ENCODE measurements at places on chromosomes 12 and 14.

- no peak for DNase-seq
Observed at GRCh38 chr12:103677905-103678304, 90.8 kb downstream of the STAB2 start.

DNA sequence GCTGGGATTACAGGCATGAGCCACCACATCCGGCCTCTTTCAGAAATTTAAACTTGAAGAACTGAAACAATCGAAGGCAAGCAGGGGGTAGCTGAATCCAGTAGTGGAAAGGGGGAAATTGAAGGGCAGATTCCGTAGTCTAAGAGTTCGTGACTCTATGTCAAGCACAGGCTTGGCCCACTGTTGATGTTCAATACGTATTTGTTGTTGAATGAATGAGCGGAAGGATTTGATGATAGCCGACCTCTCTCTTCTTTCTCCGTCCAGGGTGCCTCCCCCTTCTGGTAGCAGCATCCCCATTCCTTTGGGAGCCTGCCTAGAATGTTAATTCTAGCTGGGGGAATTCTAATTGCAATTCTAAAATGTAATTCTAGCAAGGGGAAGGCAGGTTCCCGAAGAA is 59.8 kb upstream of the MED13L start:
- DNase-seq: no peak

- DNase-seq: no peak
Observed at GRCh38 chr14:93719256-93719655, 69.0 kb downstream of the PRIMA1 start.

GRCh38 chr12:127113945-127114344 is 1153.0 kb upstream of the TMEM132C start:
- no peak for DNase-seq

GRCh38 chr14:22432348-22432976 is 156.6 kb downstream of the DAD1 start:
- DNase-seq: peak; percentile 86

- DNase-seq: no peak
Observed at GRCh38 chr12:33245434-33245833, 194.2 kb downstream of the SYT10 start.

- DNase-seq: no peak
Observed at GRCh38 chr12:92721130-92721529, 18.3 kb downstream of the PLEKHG7 start.

GRCh38 chr12:90695415-90695814 is 259.6 kb downstream of the CCER1 start:
- no peak for DNase-seq

- DNase-seq: no peak
Observed at GRCh38 chr12:4193821-4194220, 79.7 kb upstream of the CCND2 start.

DNA sequence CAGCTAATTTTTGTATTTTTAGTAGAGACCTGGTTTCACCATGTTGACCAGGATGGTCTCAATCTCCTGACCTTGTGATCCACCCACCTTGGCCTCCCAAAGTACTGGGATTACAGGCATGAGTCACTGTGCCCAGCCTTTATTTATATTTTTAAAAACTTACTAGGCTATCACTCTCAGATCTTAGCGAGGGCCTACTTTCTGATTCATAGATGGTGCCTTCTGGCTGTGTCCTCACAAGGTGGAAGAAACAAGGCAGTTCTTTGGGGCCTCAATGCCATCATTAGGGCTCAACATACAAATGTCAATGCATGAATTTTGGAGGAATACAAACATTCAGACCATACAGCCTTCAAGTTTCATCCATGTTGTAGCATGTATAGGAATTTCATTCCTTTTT is 2.4 kb upstream of the DGLUCY start:
- DNase-seq: no peak

DNA sequence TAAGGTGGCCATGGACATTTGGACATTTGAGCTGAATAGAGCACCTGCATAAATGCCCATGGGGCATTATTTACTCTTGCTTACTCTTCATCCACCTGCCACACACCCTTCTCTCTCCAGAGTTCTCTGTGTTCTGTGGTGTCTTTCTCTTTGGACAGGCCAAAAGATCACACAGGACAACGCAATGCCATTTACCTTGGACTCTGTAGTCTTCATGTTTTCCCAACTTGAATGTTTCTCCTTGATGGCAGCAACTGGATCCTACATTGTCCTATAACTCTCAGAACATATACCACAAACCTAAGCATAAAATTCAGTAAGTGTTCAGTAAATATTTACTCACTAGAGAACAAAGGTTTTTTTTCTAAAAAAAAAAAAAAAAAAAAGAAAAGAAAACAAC is 41.7 kb upstream of the PTHLH start:
- DNase-seq: no peak

GRCh38 chr12:26120561-26121274 is 4.1 kb downstream of the BHLHE41 start:
- no peak for DNase-seq

- no peak for DNase-seq
Observed at GRCh38 chr12:123957196-123957595, 15.4 kb downstream of the CCDC92 start.

DNA sequence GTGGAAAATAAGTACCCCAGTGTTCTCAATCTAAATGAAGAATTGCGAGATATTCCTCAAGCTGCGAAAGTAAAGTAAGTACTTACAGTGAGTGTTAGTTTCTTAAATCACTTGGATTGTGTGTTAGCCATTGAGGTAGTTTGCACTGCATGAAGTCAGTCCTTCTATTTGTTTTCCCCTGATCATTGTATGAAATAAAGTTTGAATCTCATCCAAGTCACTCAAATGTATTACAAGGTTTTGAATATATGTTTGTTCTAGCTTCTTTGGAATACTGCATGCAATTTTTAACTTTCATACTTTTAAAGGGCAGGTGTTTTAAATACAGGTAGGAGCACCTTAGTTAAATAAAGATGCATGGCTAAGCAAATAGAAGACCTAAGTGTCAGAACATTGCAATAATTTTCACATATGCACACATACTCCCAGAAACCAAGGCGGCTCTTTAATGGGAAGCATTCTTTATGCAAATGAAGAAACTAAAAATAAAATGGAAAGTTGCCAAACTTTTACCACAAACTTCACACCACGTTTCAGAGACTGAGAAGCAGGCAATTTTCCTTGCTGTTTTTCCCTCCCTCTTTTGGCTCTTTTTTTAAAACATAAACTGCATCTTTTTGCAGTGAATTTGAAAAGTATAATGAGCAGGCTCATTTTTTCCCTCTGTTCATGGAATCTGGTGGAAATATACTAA is 105.6 kb downstream of the GPR135 start:
- no peak for DNase-seq

DNA sequence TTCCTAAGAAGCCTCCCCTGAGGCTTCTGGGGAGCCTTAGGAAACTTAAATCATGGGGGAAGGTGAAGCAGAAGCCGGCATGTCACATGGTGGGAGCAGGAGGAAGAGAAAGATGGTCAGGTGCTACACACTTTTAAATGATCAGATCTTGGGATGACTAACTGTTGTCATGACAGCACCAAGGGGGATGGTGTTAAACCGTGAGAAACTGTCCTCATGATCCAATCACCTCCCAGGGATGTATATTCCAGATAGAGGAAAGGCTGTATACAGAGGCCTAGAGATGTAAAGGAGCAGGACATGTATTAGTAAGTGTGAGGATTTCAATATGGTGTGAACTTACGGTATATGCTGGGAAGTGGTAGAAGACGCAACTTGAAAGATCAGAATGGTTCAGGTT is 121.1 kb downstream of the CAND1 start:
- no peak for DNase-seq

DNA sequence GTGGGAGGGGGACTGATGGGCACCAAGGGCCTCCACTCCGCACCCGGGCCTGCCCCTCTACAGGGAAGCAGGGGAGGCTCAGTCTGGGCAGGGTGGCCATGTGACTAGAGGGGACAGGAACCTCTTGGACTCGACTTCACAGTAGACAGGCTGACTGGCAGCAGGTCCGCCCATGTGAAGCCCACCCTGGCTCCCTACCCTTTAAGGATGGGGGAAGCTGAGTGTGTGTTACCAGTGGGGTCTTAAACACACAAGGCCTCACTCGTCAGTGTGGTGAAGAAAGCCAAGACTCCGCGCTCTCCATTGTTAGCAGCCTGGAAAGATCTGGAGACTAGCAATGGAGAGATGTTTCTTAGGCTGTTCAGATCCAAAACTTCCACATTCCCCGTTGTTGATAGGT is 52.4 kb downstream of the ANAPC7 start:
- no peak for DNase-seq

DNA sequence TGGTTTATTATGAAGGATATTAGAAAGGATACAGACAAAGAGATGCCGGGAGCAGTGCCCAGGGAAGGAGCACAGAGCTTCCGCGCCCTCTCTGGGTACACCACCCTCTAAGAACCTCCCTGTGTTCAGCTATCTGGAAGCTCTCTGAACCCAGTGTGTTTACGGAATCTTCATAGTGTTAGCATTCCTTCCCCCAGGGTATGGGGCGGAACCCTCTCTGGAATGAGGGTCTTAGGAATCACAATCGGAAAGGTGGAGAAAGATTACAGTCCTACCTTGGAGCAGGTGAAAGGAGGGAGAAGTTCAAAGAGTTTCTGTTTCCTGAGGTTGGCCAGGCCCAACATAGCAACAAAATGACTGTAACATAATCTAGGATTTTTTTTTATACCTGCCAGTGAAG is 6.8 kb upstream of the NUDT4 start:
- DNase-seq: no peak

DNA sequence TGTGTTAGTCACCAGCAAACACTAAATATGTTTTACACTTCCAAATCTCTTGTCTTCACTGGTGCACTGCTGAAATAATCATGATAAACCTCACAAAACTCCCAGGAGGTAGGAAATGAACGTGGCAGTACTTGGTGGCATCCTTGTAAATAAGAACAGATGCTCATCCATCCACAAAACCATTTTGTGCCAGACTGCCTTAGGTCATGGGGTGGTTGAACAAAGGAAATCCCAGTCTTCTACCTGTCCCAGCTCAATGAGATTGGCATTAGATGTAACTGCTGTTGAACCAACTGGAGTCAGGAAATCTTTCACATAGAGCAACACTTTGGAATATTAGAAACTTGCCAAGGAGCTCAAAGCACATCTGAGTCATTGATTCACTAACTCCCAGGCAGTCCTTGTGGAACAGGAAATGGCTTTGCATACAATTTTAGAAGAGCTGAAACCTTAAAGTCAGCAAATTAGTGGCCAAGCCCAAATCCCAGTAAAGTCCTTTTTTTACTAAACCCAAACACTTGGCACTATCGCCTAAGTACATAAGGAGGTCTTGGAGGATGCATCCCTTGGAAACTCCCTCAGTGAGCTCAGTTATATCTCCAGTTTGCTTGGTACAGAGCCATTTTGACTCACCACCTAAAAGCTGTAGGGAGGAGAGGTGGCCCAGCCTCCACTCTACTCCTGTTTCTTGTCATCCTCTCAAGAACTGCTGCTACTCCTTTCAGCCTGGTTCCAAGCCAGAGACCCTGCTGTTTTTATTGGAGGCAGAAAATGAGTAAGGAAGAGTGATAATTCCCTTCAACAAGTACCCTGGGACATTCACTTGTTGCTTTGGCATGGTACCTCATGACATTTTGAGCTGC is 208.0 kb downstream of the NOVA1 start:
- DNase-seq: no peak

DNA sequence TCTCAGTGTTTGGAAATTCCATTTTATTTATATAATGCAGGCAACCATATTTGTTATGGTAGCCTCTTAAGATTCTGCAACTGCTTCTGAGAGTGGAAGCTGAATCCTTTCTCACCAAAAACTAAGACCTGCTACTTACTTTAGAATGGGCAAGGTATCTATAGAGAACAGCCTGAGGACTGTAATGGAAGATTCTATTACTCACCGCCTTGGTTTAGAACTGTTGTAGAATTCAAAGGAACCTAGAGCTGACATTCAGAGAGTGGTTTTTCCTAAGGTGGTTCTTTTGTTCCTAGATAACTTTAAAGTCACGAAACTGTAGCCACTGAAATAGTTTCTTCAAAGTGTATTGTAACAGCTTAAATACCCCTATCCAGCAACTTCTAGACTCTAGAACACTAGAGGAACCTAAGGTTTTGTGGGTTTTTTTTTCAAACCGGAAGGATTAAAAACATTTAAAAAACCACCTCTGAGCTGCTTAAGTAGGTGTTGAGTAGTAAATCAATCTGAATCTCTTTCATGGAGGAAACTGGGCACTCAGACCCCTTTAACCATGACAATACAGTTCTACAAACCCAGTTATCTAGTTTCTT is 4.2 kb downstream of the TDP1 start:
- DNase-seq: no peak

GRCh38 chr12:29521951-29522350 is 24.5 kb upstream of the OVCH1 start:
- DNase-seq: peak; percentile 60

DNA sequence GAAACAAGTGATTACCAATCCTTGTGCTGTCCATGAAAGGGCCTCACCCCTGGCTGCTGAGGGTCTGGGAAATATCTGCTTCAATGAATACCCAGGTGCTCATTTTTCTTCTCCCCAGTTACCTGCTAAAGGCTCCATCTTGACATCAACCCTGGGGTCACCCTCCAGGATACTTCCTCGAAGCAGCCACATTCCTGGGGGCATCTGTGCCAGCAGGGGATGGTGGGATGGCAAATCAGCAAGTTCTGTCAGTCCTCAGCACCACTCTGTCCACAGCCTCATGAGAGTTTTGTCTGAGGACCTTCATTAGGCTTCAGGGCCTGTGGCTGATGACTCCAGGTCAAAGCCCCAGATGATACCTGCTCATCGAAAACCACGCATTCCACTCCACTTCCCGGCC is 124.8 kb downstream of the ZFP36L1 start:
- DNase-seq: no peak

DNA sequence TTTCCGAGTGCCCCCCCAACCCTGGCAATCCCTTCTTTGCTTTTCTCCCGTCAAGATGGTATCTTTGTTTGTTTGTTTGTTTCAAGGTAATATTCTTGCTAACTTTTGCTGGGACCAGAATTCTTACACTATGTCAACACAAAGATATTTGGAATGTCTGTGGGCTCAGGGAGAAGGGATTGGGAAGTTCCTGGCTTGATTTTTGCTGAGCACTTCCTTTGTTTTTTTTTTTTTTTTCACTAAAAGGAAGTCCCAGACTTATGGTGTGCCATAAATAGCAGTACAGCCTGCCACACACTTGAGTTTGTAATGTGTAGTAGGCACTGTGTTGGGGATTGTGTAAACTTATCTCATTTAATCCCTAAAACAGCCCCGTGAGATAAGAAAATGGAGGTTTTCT is 11.2 kb upstream of the RNU6-7 start:
- no peak for DNase-seq

DNA sequence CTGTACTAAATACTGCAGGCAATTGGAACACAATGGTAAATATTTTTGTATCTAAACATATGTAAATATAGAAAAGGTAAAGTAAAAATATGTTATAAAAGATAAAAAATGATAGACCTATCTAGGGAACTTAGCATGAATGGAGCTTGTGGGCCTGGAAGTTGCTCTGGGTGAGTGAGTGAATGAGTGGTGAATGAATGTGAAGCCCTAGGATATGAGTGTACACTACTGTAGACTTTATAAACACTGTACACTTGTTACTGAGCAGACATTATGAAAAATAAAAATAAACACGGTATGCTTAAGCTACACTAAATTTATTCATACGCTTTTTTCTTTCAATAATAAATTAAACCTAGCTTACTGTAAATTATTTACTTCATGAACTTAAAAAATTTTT is 7.8 kb downstream of the FNTB start:
- DNase-seq: no peak

All from non-pigmented ciliary epithelial cell (primary cell).